ENCODE measurements at places on chromosomes 3 and 15. TPM values are rescaled to one million over a fixed set of nuclear protein-coding genes. Genes with fewer than 3 reads are reported as not detected.
A peak's percentile ranks its signal among the peaks of the same experiment; 100 is the strongest.

DNA sequence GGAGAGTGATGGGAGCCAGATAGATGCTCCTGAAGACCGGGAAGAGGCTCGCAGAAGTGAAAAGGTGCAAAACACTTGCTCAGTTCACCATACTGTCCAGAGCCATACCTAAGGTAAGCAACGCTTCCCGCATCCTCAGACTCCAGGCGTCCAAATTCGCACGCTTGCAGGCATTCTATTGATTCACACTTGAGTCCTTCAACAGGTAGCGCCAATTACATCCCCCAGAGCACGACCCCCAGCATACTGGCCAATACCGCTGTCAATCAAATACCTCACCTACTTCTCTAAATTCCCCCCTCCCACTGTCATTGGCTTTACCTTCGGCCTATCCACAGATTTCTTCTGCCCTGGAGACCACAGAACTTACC, 361 bp upstream of the STXBP5L start:
- DNase-seq, result no peak
- no peak overlapping the region for H3K27ac ChIP-seq
- H3K4me3 ChIP-seq, result no peak overlapping the region
- peaks cover 50% of the 10 kb centered on the region for H3K27me3 ChIP-seq
- no peaks in the 10 kb centered on the region for H3K36me3 ChIP-seq
- peaks cover 9% of the 10 kb centered on the region for H3K4me1 ChIP-seq

Gene LIPH
- total RNA-seq, result 38.0 TPM

GRCh38 chr3:172515130-172515918, 7.9 kb downstream of the TNFSF10 start:
- peak overlapping the region; percentile 93 for H3K27ac ChIP-seq
- peaks cover 48% of the 10 kb centered on the region for H3K36me3 ChIP-seq
- no peak overlapping the region for H3K4me3 ChIP-seq
- peaks cover 78% of the 10 kb centered on the region for H3K4me1 ChIP-seq

DNA sequence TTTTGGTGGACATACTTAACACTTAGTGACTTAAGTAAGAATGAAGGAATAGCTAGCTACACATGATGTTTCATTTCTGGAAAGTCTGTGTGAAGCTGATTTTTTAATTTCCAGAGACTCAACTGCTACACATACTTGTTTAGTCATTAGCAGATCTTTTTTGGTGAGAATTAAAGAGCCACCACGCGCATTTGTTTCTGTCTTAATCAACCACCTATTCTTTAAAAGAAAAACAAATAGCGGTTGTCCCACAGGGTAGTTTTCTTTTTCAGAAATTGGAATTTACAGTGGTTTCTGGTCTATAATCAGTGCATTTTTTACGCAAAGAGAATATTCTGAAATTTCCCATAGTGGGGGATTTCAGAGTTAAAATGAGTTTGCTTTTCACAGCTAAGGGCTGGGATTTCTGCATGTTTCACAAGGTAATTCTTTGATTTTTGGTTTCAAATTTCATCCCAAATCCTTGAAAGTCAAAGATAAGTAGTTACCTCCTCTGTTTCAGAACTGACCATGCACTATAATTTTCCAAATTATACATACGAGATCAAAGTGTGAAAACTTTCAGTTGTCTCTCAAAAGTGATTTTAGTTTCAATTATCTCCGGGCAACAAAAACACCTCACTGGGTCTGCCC, 631.0 kb upstream of the GRM7 start:
- no peaks in the 10 kb centered on the region for H3K4me1 ChIP-seq
- no peak overlapping the region for H3K4me3 ChIP-seq
- H3K36me3 ChIP-seq, result no peaks in the 10 kb centered on the region
- H3K27me3 ChIP-seq, result no peaks in the 10 kb centered on the region

DNA sequence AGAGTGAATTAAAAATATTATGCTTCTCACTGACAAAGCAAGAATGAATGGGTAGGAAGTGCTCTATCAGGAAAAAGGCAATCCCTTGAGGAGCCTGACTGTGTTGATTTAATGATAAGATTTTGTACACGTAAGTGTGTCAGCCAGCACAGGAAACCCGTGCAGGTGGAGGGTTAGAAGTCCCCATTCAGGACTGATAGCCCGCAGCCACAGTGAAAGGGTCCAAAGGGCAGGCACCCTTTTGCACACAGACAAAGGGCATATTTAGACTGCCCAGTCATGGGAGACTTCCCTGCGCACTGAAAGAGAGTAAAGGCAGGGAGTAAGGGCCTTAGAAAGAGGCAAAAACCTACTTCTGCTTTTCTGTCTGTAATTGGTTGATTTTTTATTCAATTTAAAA, 26.4 kb upstream of the SKIL start:
- no peaks in the 10 kb centered on the region for H3K36me3 ChIP-seq
- no peak for DNase-seq
- no peaks in the 10 kb centered on the region for H3K27me3 ChIP-seq
- H3K4me1 ChIP-seq, result peaks cover 4% of the 10 kb centered on the region

DNA sequence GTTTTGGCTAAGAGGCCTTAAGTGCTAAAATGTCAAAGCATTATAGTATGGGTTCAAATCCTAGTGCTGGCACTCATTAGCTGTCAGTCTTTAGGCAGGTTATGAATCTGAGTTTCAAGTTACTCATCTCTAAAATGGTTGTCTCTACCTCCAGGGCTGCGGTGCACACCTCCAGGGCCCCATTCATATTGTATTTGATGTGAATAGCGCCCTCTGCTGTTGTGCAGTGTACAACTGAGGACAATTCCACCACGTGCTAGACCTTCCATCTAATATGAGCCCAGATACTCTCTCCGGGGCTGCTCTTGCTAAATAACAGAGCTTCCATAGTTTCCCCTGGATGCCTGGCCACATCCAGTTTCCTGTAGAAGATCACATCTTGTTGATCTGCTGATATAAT, 54.3 kb downstream of the OXNAD1 start:
- H3K27me3 ChIP-seq, result no peaks in the 10 kb centered on the region
- no peak overlapping the region for H3K4me3 ChIP-seq
- no peak for DNase-seq
- peaks cover 73% of the 10 kb centered on the region for H3K36me3 ChIP-seq
- peak overlapping the region; percentile 13 for H3K27ac ChIP-seq

Gene PRR20G
- not detected for total RNA-seq

Gene STARD9
- 15.4 TPM for total RNA-seq

DNA sequence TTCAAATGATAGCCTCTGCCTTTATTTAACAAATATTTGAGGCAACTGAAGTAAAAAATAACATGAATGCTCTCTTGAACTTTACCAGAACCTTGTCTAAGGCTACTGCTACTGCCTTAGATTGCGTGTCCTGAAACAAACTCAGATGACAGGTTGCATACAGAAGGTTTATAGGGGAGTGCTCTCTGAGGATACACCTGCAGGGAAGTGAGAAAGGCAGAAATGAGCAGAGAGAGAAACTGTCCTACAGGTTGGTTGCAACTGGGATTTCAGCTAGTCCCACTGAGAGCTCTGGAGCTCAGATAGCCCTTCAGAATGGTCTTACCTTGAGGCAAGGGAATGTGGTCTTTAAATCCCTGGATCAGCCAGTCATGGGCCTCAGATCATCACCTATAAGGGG, 165.5 kb downstream of the IL5RA start:
- no peak overlapping the region for H3K4me3 ChIP-seq
- H3K36me3 ChIP-seq, result no peaks in the 10 kb centered on the region
- no peaks in the 10 kb centered on the region for H3K4me1 ChIP-seq
- no peak overlapping the region for H3K27ac ChIP-seq
- no peak for DNase-seq

DNA sequence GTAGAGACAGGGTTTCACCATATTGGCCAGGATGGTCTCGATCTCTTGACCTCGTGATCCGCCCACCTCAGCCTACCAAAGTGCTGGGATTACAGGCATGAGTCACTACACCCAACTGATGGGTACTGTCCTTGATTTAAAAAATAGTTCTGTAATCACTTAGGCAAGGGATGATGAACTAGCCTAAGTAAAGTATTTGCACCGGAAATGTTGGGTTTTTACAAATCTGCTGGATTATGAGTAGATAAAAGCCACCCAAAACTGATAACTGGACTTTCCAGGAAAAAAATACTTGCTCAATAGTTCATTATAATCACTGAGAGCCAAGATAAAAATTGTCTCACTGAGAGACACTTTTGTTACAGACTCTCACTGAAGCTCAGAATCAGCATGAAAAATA, 218.0 kb downstream of the WNT5A start:
- H3K27ac ChIP-seq, result no peak overlapping the region
- H3K4me3 ChIP-seq, result no peak overlapping the region
- no peaks in the 10 kb centered on the region for H3K36me3 ChIP-seq
- no peaks in the 10 kb centered on the region for H3K27me3 ChIP-seq

DNA sequence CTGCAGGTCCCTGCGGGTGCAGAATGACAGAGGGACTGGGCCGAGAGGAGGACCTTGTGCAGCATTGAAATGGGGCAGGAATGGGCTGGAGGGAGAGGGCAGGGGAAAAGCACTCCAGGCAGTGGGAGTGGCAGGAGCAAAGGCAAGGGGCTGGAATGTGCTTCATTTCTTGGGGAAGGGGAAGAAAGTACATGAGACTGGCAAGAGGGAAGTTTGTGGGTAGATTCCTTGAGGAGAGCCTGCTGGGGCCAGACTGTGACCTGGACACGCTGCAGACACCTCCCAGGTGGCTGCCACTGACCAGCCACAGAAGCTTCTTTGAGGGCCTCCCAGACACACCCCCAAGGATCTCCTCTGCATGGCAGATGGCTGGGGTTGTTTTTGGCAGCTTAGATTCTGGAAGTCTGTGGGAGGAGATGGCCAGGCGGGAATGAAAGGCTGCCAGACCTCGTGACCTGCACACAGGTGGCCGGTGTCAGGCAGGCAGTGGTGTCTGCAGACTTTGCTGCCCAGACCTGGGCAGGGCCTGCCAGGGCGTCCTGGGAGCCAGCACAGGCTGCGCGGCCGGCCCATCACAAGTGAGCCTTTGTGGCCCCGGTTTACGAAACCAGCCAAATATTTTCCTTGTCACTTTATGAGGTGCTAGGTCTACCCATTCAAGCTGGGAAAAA, 53.1 kb downstream of the SPSB4 start:
- H3K36me3 ChIP-seq, result no peaks in the 10 kb centered on the region
- no peak overlapping the region for H3K27ac ChIP-seq
- peak; percentile 71 for DNase-seq
- no peak overlapping the region for H3K4me3 ChIP-seq

GRCh38 chr15:39434163-39434562, 146.7 kb upstream of the THBS1 start:
- DNase-seq, result no peak
- H3K4me3 ChIP-seq, result no peak overlapping the region
- peaks cover 27% of the 10 kb centered on the region for H3K4me1 ChIP-seq
- H3K36me3 ChIP-seq, result no peaks in the 10 kb centered on the region

Gene CGNL1
- 54.9 TPM for total RNA-seq

GRCh38 chr3:170467007-170467406, 48.3 kb downstream of the CLDN11 start:
- H3K27ac ChIP-seq, result no peak overlapping the region
- no peaks in the 10 kb centered on the region for H3K4me1 ChIP-seq
- H3K27me3 ChIP-seq, result no peaks in the 10 kb centered on the region
- H3K4me3 ChIP-seq, result no peak overlapping the region

DNA sequence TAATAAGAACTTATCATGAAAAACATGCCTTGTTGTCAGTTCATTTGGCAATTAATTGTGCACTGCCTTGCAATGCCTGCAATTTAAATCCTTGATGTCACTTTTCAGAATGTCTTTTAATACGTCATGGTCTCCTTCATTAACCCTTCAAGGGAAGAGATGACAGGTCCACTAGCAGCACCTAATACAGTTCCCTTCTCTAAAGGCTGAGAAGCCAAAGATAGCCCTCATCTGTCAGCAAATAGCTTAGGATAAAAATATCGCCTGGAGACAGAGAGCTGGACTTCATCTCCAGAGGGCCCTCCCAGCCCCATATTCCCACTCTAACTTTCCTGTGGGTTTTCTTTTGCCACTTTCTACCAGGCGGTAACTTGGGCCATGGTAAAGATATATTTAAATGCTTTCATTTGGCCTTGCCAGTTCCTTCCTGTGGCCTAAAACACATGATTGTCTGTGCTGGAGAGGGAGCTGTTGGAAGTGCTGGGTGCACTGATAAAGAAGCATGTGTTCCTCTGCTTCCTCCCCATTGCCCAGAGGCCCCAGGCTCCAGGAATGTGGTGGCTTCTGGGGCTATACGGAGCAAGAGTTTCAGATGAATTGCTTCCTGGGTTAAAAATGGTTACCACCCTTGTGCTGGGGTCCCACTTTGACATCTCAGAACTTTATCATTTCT, 76.3 kb upstream of the UMPS start:
- DNase-seq, result no peak
- no peak overlapping the region for H3K27ac ChIP-seq
- H3K4me3 ChIP-seq, result no peak overlapping the region
- H3K4me1 ChIP-seq, result no peaks in the 10 kb centered on the region

DNA sequence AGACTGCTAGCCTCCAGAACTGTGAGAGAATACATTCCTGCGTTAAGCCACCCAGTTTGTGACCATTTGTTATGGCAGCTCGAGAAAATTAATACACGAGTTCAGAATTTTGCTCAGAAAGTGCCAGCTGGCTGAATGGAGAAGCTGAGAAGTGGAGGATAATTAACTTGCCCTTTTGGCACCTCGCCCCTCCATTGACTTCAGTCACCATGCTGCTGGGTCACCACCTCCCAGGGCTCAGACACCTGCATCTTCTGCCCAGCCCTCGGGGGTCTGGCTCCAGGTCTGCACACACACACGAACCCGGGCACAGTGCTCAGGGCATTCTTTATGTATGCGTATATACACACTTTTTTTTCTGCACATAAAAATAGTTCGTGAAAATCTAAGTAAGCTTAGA, 32.0 kb downstream of the AMOTL2 start:
- H3K27ac ChIP-seq, result no peak overlapping the region
- H3K27me3 ChIP-seq, result no peaks in the 10 kb centered on the region
- DNase-seq, result no peak
- H3K4me3 ChIP-seq, result no peak overlapping the region
- peaks cover 3% of the 10 kb centered on the region for H3K4me1 ChIP-seq

Gene THSD4
- total RNA-seq, result 25.6 TPM

DNA sequence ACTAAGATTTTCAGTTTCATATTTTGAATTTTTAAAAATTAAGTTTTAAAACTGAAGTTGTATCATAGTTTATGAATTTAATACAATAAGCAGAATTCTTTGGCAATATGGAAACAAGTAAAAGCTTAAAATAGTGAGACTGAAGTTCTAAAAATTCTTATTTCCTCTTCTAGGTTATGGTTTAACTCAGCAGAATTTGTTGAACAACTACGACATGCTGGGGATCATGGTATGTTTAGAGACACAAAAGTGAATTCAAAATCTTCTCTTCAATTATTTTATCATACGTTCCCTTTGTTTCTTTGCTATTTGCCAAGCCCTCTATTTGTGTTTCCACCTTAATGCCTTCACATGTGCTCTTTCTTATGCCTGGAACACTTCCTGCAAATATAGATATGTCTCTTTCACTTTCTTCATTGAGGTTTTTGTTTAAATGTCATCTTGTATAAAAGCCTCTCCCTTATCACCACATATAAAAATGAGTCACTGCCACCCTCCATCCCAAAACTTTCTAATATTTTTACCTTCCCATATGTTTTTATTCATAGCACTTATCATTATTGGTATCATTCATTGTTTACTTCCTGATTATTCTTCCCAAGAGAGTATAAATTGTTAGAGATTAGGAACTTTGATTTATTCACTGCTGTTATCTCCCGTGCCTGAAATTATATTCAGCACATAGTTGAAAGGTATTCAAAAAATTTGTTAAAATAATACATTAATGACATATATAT, 6.4 kb downstream of the SUCNR1 start:
- no peak overlapping the region for H3K27ac ChIP-seq
- no peak overlapping the region for H3K4me3 ChIP-seq
- no peak for DNase-seq

Gene PLA1A
- total RNA-seq, result 37.6 TPM

Gene CHD2
- 161 TPM for total RNA-seq
